Bladder microvascular endothelial cell (primary cell): ENCODE measurements at places on chromosomes 6 and 20. TPM values are rescaled to one million over a fixed set of nuclear protein-coding genes. Genes with fewer than 3 reads are reported as not detected.

The TNNC2 gene
- not detected in 2 replicates for total RNA-seq

The F13A1 gene
- total RNA-seq: not detected in 2 replicates

The SLC4A11 gene
- 1.3 and 28.9 TPM in 2 replicates for total RNA-seq

The PTPRT gene
- total RNA-seq: not detected in 2 replicates
